Skeletal muscle cell (primary cell): ENCODE measurements at places on chromosomes 5 and 9.

- DNase-seq: no peak
Observed at GRCh38 chr9:110514897-110515296, 64.6 kb downstream of the SVEP1 start.

GRCh38 chr9:37269221-37269620 is 148.8 kb downstream of the ZCCHC7 start:
- no peak for DNase-seq

GRCh38 chr5:114223866-114224265 is 138.0 kb upstream of the KCNN2 start:
- DNase-seq: no peak

DNA sequence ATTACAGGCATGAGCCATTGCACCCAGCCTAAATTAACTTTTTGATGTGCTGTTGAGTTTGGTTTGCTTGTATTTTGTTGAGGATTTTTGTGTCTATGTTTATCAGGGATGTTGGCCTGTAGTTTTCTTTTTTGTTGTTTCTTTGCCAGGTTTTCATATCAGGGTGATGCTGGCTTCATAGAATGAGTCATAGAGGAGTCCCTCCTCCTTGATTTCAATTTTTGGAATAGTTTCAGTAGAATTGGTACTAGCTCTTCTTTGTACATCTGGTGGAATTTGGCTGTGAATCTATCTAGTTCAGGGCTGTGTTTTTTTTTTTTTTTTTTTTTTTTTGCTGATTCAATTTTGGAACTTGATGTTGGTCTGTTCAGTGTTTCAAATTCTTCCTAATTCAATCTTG is 1164.3 kb upstream of the DMAC1 start:
- no peak for DNase-seq

DNA sequence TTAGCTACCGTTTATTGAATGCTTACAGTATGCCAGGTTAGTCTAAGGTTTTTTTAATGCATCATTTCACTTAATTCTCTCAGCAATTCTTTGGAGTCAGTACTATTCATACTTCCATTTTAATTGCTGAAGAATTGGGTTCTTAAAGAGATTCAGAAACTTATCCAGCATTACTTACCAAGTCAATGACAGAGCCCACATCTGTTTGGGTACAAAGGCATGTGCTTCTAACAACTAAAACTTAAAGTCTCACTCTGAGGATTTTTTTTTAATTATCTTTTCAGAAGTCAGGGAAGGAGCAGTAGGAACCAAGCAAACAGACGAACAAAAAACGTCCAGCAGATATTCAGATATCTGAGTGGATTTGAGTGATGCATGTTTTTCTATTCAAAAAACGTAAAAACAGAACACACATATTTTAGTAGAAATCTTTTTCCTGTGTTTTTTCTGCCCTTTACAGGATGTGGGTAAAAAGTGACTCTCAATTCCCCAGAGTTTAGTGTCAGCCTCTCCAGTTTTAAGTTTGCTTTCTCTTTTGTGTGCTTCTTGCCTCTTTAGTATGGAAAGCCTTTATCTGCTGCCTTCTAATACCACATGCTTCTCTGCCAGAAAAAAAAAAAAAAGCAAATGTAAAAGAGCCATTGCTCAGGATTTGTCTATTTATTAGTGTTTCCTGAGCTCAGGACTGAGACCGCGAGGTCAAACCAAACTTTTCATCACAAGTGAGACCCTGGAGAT is 118.0 kb downstream of the PRKACG start:
- peak; percentile 4 for DNase-seq

GRCh38 chr9:133702798-133703590 is 35.2 kb downstream of the SARDH start:
- DNase-seq: no peak

GRCh38 chr5:76705574-76705973 is 10.4 kb upstream of the F2R start:
- no peak for DNase-seq

DNA sequence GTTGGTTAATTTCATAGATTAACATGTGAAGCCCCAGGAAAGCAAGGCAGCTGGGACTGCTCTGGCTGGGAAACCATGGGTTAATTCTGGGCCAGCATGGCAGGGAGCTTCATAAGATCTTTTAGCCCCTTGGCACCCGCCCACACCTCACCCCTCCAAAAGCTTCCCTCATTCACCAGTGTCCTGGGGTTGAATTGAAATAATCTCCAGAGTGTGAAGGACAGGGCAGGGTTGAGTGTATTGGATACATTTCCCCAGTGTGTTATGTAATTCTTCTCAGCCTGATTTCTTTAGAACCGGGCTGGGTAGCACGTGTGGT is 19.4 kb downstream of the WNT8A start:
- DNase-seq: no peak

- no peak for DNase-seq
Observed at GRCh38 chr5:134275822-134276221, 49.9 kb upstream of the PPP2CA start.

- DNase-seq: no peak
Observed at GRCh38 chr9:15286161-15286821, 20.7 kb downstream of the TTC39B start.

- no peak for DNase-seq
Observed at GRCh38 chr5:133244242-133244641, 192.4 kb downstream of the HSPA4 start.

DNA sequence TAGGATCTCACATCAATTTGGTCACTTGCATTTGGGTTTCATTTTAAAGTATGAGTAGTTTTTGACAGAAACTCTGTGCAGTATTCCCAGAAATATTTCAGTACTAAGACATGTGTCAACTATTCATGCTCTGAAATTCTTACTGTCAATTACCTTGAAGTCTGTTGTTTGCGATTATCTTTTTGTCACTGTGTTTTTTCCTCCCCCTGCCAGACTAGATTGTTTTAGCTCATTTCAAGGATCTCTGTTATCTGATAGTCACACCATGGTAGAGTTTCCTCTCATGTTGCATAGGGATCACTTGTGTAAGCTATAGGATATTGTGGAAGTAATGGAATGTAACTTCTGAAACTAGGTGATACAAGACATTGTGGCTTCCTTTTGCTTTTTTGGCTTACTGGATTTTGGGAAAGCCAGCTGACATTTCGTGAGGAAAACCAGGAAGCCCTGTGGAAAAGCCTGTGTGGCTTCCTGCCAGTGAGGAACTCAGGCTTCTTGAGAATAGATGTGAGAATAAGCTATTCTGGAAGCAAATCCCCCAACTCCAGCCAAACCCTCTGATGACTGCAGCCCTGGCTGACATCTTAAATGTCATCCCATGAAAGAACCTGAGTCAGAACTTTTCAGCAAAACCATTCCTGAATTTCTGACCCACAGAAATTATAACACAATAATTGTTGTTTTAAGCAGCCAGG is 122.2 kb downstream of the FGF10 start:
- no peak for DNase-seq

- DNase-seq: no peak
Observed at GRCh38 chr5:11105696-11106095, 344.7 kb upstream of the DAP start.

- DNase-seq: no peak
Observed at GRCh38 chr9:95078511-95078910, 239.0 kb downstream of the FANCC start.

DNA sequence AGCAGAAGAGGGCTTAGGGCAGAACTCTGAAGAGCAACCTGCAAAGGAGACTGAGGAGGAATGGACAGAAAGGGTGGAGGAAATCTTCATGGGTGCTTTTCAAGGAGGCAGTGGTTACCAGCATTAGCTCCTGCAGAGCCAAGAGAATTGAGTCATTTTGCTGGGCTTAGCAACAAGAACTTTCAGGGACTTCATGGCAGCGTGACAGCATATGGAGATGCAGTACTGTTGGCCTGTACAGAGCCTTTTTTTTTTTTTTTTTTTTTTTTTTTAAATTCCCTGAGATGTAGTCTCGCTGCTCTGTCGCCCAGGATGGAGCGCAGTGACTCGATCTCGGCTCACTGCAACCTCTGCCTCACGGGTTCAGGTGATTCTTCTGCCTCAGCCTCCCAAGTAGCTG is 296.0 kb upstream of the DMRT1 start:
- DNase-seq: no peak

- no peak for DNase-seq
Observed at GRCh38 chr9:21121595-21122251, 19.9 kb downstream of the IFNW1 start.

GRCh38 chr5:103126557-103126956 is 6.5 kb downstream of the PPIP5K2 start:
- DNase-seq: no peak

DNA sequence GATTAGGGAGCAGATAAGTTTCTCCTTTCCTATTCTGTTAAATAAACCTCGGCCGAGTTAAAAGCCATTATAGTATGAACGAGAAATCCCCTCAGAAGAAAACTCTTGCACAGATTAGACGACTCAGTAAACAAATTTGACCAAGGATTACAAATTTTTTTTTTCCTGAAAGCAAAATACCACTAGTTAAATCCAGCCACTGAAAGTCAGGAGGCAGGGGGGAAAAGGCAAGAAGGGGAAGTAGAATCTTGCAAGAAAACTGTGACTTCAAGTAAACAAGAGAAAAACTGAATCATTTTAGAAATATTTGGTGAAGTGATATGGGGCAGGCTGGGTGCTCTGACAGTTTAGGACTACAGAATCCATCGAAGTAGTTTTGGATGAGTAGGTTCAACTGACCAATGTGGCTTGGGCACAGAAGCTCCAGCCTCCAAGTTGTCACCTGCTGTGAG is 251.0 kb downstream of the DENND1A start:
- DNase-seq: no peak

GRCh38 chr9:79617395-79617794 is 45.6 kb downstream of the TLE4 start:
- peak; percentile 41 for DNase-seq

DNA sequence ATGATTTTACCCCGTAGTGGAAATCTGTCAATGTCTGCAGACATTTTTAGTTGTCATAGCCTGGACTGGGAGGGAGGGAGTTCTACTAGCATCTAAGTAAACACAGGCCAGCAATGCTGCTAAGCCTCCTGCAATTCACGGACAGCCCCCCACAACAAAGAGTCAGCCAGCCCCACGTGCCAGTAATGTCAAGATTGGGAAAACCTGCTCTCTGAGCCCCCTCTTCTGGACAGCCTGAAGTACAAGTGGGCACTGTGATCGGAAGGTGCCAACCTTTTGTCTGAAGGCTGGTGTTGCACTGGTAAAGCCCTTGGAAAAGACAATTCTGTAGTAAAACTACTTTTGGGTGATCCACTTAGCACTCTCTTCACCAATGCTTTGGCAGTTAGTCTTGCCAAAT is 154.5 kb downstream of the TARS1 start:
- DNase-seq: no peak

DNA sequence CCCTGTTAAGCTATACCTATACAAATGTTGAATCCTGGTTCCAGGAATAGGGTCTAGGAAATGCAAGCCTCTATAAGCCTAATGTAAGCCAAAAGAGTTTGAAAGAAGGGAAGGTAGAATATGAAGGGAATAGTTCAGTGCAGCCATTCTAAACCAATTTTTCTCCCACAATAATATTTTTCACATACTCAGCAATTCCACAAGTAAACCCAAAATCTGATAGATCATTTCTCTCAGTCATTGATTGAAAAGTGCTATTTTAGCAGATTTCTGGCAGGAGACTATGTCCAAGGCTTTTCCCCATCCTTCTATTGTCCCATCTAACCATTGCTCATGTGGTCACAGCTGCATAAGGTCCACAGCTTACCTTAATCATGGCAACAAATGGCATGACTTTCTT is 20.7 kb upstream of the PLAC8L1 start:
- no peak for DNase-seq

GRCh38 chr5:144352330-144352729 is 181.7 kb downstream of the KCTD16 start:
- DNase-seq: no peak

DNA sequence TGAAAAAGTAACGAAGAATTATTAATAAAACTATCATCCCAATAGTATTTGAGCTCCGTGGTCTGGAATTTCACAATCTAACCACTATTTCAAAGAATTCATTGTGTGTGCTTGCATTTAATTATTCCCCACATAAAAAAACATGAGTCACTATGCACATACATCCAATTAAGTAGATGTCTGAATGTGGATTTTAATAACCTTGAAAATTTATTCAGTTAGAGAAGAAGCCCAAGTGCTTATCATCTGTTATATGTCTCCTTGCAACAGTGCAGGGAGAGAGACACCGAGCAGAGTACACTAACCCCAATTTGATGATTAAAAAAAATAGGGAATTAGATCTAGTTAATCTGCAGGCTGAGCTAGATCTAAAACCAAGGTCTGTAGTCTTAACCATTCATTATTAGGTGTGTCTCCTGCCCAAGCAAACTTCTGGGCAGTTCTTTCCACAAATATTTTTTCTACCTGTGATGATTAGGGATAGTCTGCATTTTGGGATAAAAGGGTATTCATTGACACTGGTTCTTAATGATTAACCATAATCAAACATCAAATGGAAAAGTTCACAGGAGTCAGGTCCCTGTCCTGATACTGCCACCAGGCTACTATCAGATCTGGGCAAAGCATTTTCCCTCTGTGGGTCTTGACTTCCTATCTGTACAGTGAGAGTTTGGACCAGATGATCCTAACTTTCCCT is 164.2 kb downstream of the GRIA1 start:
- DNase-seq: no peak
